ENCODE measurements at places on chromosomes 7 and 10.
A peak's percentile ranks its signal among the peaks of the same experiment; 100 is the strongest.

DNA sequence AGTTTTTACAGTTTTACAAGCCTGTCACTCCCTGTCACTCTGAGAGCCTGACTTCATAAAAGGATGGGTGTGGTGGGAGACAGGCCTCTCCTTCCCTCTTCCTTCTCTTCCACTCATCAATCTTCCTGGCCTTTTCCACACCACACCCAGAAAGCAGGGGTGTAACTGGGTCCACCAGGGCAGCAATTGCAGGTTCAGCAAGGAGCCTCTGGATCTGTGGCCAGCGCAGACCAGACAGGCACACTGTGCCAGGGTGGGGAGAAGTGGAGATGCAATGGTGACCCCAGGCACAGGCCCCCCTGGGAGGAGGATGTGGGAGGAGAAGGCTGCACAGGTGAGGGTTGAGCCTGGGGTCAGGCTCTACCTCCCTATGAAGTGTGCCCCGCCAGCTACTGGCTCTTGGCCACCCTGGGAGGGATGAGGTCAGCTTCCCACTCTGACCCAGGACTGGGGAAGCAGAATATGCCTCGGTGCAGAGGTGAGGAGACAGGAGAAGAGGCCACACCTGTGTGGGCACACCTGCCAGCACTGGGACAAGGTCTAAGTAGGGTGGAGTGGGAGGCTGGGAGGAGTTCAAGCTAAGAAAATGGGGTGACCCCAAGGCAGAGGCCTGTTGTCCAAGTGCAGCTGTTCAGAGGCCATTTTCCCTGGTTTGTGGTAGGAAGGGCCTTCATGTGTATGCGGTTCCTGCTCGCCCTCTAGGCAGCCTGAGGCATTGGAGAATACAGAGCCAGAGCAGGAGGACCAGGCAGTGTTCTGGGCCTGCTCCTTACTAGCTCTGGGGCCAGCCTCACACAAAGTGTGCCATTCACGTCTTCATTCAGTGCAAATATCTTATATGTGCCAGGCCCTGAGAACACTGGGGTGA lies 20.2 kb upstream of the TMEM72 start:
- DNase-seq: no peak

DNA sequence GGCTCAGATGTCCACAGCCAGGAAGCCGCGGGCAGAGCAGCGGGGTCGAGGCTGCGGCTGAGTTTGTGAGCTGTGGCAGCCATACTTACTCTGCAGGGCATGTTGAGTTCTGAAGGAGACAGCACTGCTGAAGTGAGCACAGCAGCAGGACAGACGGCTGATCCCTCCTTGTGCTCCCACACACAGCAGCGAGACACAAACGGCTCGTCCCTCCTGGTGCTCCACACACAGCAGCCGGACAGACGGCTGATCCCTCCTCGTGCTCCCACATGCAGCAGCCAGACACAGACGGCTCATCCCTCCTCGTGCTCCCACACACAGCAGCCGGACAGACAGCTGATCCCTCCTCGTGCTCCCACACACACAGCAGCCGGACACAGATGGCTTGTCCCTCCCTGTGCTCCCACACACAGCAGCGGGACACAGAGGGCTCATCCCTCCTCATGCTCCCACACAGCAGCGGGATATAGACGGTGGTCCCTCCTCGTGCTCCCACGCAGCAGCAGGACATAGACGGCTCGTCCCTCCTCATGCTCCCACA lies 305.1 kb downstream of the PTPRN2 start:
- no peak for DNase-seq

GRCh38 chr7:91325726-91326125 lies 61.5 kb downstream of the FZD1 start:
- no peak for DNase-seq

DNA sequence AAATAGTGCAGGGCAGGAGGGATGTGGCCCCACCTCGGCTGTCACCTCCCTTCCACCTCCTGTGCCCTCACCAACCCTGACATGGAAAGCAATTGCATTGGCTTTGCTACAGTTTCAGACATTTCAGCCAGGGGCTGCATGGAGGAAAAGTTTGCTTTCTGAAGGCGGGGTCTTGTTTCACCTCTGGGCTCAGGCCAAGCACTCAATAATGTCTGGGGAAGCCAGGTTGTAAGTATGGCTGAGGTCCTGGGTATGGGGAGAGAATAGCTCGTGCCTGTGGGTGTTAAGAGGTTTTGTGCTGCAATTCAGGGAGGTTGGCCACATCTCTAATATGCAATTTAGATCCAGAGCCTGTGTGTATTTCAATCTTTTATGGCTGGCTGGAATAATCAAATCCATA lies 238.4 kb upstream of the MKI67 start:
- DNase-seq: no peak

- no peak for DNase-seq
Observed at GRCh38 chr7:128833946-128834325, 3.7 kb downstream of the FLNC start.

DNA sequence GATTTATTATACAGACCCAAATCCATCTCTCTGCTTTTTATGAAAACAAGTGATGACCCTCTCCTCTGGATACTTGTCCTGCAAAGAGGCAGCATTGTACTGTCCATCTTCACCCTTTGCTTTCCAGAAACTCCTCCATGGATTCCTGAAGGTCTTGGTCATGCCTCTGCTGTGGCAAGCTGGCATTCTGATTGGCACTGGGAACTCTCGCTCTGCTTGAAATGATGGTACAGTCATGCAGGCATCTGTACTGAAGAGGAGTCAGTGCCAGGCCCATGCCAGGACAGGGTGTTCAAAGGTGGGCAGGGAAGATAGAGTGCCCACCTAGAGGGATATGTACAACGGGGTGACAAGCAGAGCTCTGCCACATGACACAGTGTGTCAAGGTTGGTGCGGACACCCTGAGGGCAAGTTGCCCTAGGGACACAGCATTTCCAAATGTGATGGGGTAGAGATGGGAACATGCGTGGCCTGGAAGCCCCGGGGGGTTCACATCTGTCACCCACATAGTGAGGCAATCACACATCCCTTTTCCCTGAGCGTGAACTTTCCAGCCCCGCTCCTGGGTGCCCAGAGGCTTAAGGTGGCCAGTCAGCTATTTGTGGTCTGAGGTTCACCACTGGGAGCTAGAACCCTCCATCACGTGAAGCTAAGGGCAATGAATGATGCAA lies 235.7 kb upstream of the TCERG1L start:
- no peak for DNase-seq

- no peak for DNase-seq
Observed at GRCh38 chr7:148503900-148504487, 86.6 kb upstream of the C7orf33 start.

DNA sequence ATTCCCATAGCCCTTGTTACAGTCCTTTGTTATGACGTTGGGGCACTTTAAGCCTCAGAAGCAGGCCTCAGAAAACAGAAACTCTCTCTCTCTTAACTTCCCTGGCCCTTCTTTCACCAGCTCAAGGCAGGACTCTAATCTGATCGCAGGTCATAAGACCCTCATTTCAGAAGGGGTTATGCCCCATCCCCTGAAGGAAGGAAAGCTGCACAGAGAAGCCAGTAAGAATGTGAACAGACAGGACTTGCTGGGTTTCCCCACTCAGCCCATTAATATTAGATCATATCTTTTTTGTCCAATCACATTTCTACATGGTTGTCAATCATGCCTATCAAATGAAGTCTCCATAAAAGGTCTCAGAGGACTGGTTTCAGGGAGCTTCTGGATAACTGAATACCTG lies 49.3 kb upstream of the PHF14 start:
- DNase-seq: no peak

DNA sequence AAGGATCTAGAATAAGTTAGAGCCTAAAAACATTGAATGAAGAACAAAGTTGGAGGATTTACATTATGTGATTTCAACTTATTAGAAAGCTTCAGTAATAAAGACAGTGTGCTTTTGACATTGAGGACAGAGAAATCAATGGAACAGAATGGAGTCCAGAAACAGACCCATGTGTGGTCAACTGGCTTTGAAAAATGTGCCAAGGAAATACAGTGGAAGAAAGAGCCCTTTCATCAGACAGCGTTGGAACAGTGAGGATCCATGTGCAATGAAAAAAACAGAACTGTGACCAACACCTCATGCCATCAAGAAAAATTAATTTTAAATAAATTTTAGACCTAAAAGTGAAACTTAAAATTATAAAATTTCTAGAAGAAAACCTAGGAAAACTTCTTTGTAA lies 50.6 kb upstream of the LRRC18 start:
- DNase-seq: no peak

GRCh38 chr7:136526408-136527105 lies 341.9 kb upstream of the CHRM2 start:
- no peak for DNase-seq

- DNase-seq: no peak
Observed at GRCh38 chr7:47027695-47028240, 554.1 kb downstream of the TNS3 start.

- no peak for DNase-seq
Observed at GRCh38 chr7:73708961-73709549, 10.4 kb downstream of the STX1A start.

GRCh38 chr7:41298409-41298808 lies 404.5 kb downstream of the INHBA start:
- no peak for DNase-seq

DNA sequence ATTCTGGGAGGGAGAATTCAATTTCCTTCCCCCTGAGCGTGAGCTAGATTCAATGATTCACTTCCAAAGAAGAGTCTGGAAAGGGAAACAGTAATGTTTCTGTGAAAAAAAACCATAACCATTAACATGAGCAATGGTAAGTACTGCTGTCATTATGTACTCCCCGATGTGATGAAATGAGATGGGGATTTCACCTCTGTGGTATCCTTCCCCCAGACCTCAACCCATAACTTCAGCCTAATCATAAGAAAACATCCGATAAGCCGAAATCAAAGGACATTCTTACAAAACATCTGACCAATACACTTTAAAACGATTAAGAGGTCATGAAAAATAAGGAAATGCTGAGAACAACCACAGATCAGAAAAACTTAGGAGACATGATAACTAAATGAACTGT lies 27.2 kb downstream of the EZH2 start:
- no peak for DNase-seq

- no peak for DNase-seq
Observed at GRCh38 chr10:124641282-124642087, 102.7 kb downstream of the FAM53B start.

- DNase-seq: peak; percentile 9
Observed at GRCh38 chr10:8183241-8183704, 128.8 kb downstream of the GATA3 start.

- DNase-seq: no peak
Observed at GRCh38 chr7:80185571-80185970, 50.9 kb downstream of the GNAI1 start.

- DNase-seq: no peak
Observed at GRCh38 chr10:26931223-26931622, 70.5 kb upstream of the ABI1 start.

DNA sequence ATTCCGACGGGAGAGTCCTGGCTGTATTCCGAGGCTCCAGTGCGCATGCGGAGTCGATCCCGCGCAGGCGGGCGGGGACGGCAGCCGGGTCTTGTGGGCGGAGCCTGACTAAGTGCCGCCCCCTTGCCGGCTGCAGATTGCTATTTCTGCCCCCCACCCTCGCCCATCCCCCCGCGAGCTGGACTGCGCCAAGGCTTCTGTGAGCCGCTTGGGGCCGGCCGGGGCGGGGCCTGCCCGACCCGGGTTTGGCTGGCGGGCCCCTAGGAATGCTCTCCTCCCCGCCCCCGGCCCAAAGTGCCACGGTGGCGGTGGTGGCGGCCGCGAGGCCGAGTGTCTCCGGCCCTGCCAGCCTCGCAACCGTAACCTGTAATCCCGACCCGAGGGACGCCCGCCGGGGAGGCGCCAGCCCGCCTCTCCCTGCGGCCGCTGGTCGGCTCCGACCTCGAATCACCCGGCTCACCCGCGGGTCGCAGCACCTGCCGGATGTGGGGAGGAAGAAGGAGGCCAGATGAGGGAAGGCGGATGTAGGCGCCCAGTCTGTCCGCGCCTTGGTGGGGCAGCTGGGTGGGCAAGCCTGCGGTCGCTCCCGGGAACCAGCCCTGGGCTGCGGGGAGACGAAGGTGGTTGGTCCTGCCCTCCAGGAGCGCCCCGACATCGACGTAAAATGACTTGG lies 702 bp upstream of the KAZALD1 start:
- DNase-seq: peak; percentile 71

GRCh38 chr7:67589183-67589582 lies 592.5 kb downstream of the TYW1 start:
- no peak for DNase-seq

GRCh38 chr7:36001546-36001945 lies 151.5 kb upstream of the EEPD1 start:
- no peak for DNase-seq

DNA sequence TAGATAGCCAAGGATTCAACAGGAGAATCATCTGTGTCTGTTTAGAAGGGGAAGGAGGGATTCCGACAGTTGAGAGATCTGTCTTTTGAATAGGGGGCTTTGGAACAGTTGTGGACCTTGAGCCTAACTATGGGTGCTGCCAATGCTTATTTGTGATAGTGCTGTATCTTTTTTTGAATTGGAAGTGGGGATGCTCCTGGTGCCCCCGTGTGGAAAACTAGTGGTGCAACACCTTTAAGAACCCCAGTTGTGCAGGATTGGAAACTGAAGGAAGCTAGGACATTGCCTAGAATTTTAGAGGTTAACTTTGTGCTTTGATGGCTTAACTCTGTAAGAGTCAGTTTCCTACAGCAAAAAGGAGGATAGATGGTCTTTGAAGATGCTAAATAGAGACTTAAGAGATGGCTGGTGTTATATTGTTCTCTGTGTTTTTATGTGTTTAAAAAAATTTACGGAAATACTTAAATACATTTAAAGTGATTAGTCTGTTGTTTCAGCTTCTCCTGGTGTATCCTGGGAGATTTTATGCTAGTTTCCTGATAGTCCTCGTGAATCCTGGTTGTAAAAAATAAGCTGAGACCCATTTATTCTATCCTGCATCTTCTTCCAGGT lies 69.3 kb downstream of the AP3M1 start:
- DNase-seq: peak; percentile 1

- no peak for DNase-seq
Observed at GRCh38 chr7:116683786-116684185, 11.8 kb downstream of the MET start.

DNA sequence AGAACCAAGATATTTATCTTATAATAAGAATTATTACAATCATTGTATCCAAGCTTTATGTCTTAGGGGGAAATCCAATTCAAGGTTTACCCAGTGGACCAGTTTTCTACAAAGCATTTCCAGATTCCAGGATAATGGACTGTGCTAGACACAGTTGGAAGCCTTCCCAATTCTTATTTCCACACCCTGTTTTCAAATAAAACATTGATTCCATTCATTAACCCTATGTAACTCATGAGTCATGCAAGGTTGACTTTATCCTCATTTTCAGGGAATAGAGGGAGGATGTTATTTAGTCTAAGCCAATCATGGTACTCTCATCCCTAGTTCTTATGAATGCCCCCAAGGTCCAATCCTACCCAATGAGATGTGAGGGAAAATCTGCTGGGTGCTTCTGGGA lies 145.7 kb downstream of the RNLS start:
- no peak for DNase-seq

GRCh38 chr10:20162123-20162522 lies 345.9 kb downstream of the PLXDC2 start:
- DNase-seq: no peak

DNA sequence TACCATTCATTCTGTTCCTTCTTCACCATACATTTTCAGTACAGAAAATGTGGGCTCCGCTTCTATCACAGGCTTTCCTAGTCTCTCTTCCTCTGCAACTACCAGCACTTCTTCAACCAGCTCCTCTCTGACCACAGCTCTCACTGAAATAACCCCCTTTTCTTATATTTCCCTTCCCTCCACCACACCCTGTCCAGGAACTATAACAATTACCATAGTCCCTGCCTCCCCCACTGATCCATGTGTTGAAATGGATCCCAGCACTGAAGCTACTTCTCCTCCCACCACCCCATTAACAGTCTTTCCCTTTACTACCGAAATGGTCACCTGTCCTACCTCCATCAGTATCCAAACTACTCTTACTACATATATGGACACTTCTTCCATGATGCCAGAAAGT lies 9.5 kb upstream of the MUC12 start:
- DNase-seq: no peak

Measured in stimulated activated CD4-positive, alpha-beta T cell treated with anti-CD3 and anti-CD28 coated beads, Interleukin-1b, Interleukin-23, amount 100 ng/mL, for 1 hour (primary cell).